Uterus (tissue), 4 donors: ENCODE measurements at places on chromosomes 1 and 21. TPM values are rescaled to one million over a fixed set of nuclear protein-coding genes. Genes with fewer than 3 reads are reported as not detected.
A peak's percentile ranks its signal among the peaks of the same experiment; 100 is the strongest.

DNA sequence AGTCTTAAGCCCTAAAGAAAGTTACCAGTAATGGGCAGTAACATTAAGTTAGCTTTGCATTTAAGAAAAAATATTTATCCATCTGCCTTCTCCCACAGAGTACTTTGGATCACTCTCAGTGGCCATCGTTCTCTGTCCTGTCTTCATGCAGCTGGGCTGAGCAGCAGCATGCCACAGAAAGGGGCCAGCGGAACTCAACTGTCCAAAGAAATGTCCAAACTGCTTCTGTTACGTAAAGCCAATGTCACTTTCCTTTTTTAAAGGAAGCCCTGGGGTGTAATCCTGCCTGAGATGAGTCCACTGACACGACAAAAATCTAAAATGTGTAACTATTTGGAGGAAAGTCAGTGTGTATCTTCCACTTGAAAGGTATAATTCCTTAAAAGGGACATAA, 291.6 kb downstream of the SMYD3 start:
- DNase-seq: no peak

DNA sequence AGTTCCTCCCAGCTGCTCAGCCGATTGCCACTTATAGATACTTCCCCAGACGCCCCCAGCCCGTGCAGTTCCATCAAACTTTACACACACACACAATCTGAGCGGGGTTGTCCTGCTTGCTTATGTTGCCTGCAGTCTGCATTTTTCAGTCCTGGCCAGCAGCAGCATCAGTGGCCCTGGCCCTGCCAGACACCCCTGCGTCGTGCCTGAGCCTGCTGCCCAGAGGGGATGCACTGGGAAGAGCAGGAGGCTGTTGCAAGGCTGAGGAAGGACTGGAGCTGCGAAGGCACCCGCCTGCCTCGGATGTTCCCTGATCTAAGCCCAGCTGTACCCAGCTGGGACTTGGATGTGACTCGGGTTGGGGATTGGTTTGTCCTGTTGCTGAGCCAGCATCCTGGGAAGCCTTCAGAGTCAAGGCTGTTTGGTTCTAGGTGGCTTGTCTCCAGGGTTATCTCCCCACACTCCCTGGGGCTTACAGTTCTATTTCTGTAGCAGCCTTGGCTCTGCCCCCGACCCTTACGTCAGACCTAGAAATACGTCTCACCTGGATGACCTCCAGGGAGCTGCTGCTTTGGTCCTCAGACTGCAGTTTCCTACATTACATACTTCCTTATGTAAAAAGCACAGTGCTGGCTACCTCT, 42.3 kb downstream of the MAN1C1 start:
- DNase-seq: peak; percentile 84

DNA sequence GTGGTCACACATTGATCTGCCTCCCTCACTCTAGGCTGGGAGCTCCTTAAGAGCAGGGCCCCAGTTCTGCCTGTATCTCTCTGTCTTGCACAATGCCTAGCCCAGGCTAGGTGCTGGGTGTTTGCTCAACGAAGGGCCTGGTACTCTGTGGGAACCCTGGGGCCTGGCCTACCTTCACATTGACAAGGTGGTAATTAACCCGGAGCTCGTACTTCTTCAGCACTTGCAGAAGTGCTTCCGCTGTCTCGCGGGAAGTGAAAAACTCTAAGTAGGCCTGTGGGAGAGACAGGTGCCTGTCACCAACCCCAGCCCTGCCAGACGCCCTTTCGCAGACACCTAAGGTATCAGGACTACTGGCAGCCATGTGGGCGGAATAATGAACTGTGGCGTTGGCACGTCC, 13.7 kb downstream of the MTHFR start:
- no peak for DNase-seq

DNA sequence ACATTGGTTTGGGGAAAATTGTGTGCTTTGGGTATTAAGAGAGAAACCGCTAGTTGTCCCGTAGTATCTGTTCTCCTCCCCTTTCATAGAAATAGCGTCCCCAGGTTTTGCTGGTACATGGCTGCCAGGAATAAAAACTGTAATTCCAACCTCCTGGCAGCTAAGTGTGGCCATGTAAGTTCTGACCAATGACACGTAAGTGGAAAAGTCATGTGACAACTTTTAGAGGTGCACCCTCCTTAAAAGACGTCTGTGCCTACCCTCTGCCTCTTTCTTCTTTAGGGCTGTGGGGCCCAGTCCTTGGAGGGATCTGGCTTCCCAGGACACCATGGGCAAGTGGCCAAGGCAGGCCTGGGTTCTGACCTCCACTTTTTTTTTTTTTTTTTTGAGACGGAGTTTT, 59.3 kb downstream of the UMODL1 start:
- no peak for DNase-seq

CELA3A gene
- not detected for total RNA-seq

CACNA1S gene
- total RNA-seq: not detected

TNFRSF1B gene
- total RNA-seq: 16.4 TPM

AADACL3 gene
- total RNA-seq: not detected

CCDC27 gene
- not detected for total RNA-seq

EDARADD gene
- total RNA-seq: 1.2 TPM
